ENCODE measurements at places on chromosomes 6 and 20. TPM values are rescaled to one million over a fixed set of nuclear protein-coding genes. Genes with fewer than 3 reads are reported as not detected.
A peak's percentile ranks its signal among the peaks of the same experiment; 100 is the strongest.

DNA sequence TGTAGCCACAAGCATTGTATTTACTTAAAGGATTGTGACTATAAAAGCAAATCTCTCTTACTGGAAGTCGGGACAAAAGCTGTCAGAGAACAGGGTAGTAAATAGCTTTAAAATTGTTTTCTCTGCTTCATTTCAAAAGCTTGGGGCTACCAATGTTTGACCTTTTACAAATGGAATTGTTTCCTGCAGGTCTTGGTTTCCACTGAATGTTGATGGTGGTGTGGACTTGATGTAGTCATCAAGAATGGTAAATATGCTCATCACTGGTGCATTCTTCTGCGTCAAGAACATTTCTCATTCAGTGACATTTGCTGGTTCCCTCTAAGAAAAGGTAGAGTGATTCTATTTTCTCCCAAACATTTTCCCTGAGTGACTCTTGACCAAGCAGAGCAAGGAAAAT, 435.4 kb upstream of the KHDRBS2 start:
- no peak for DNase-seq

- no peak for DNase-seq
These were observed 491.0 kb upstream of the CDH4 start for GRCh38 chr20:60761056-60761455.

- DNase-seq = peak; percentile 20
These were observed 44.7 kb upstream of the CNKSR3 start for GRCh38 chr6:154555073-154555677.

DNA sequence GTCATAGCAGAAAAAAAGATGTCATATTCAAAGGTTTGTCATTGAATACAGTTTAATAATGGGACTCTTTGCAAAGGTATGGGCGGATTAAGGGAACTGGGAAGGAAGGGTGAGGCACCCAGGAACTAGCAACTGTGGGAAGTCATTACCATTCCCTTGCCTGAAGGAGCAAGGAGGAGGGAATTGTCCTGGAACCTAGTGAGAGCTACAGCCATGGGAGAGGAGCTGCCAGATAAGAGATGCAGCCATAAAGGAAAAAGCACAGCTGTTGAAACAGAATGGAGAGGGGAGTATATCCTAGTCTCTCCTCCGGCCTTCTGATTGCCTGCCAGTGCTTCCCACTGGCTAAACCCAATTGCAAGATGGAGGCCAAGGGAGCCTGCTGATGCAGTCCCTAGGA, 250.6 kb downstream of the BCKDHB start:
- DNase-seq = peak; percentile 37

The STX16 gene
- 30.1 TPM for total RNA-seq
